Fibroblast of skin of left quadriceps (primary cell): ENCODE measurements at places on chromosomes 12 and 14.
A peak's percentile ranks its signal among the peaks of the same experiment; 100 is the strongest.

DNA sequence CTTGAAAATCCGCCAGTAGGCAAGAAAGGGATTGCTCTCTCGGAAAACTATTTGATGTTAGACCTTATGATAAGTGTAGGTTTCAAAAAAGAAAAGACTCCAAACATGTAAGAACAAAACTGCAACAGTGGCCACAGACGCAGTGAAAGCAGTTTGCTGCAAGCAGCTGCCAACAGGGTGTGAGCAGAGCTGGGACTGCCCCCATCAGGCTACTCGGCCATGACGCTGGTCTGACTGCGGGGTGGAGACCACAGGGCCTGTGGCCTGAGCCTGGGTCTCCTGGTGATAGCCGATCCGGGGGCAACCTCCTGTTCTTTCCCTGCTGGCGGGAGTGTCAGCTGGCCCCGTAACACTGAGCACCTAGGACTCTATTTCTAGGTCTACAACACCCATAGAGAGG lies 63.2 kb downstream of the AMN start:
- no peak for DNase-seq

GRCh38 chr14:70008284-70009262 lies 129.4 kb downstream of the SMOC1 start:
- no peak for DNase-seq

- no peak for DNase-seq
Measured at GRCh38 chr14:98945611-98946570, 326.1 kb downstream of the BCL11B start.

- peak; percentile 31 for DNase-seq
Measured at GRCh38 chr12:103868215-103868614, 27.2 kb upstream of the NT5DC3 start.

DNA sequence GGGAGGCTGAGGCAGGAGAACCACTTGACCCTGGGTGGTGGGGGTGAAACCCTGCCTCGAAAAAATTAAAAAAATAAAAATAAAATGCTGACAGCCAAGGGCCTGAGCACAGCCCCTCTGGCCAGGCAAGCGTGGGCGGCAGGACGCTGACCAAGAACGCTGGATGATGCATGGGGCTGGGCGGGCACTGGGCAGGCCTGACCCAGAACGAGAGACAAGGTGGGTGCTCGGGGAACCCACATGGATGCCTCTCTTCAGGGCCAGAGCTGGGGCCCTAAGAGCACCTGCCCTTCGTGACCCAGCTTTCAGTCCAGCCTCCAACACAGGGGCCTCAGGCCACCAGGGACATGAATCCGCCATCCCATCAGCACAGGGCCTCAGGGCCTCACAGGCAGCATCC lies 11.3 kb downstream of the GALNT9 start:
- no peak for DNase-seq

- DNase-seq = no peak
Measured at GRCh38 chr12:19449814-19450213, 10.5 kb downstream of the AEBP2 start.

DNA sequence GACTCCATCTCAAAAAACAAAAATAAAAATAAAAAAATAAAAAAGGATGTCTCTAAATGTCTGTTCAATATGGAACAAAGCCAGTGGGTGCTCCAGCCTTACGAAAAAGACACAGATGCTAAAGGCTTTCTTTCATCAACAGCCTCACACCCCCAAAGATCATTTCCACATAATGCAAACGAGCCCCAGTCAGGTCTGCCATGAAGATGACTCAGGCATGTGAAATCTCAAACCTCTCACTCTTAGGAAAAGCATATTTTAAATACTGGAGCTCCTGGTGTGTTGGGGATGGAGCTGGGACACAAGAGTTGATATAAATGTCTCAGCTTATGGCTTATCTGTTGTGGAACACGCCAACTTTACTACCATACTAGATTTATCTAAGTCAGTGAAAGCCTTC lies 49.9 kb upstream of the PLXNC1 start:
- DNase-seq = peak; percentile 90

DNA sequence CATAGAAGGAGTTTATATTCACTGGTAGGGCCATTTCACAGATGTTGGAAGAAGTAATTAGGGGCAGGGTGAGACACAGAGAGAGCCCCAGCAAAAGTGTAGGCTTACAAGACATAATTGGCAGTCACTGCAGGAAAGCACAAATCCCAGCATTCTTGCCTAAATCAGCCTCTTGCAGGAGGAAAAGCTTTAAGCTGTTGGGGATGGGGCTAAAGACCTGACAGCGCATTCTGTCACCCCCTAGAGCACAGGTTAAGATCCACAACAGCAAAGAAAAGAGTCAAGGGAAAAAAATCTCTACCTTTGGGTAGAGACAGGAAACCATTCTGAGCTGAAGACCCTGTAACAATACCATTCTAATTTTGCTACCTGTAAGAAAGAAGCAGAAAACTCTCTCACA lies 409.0 kb downstream of the DAD1 start:
- no peak for DNase-seq

GRCh38 chr12:113889076-113889475 lies 77.0 kb downstream of the RBM19 start:
- DNase-seq = no peak

DNA sequence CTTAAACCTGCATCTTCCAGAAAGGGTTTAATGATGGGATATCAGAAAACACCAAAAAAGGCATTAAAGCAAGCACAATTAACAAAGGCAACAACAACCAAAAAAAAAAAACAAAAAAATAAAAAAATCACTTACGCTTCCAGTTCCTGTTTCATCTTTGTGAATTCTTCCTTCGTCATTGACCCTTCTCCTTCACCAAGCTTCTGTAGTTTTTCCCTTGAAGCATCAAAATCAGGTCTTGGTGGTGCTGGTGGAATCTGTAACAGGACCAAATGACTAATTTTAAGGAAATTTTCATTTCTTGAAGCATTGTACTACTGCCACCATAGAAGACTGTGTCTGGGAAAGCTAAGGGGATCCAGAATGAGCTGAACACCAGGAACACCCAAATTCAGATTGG lies 24.5 kb downstream of the SNX6 start:
- no peak for DNase-seq

DNA sequence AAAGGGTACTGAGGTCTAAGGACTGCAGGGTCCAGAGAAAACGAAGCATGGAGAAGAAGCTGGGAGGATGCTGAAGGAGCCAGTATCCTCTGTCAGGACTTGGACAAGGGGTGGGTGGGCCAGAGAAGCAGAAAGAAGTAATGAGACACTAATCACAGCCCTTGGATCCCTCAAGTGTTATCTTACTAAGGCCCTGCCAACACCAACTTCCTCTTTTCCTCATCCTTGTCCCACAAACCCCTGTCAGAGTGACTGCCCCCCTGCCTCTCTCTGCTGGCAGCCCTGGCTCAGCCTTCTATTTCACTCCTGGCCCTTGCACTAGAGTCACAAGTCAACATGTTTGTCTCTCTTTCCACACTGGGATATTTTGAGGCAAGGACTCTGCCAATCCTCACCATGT lies 3.8 kb upstream of the ASIC1 start:
- no peak for DNase-seq

GRCh38 chr12:3905664-3906063 lies 32.5 kb upstream of the PARP11 start:
- no peak for DNase-seq

DNA sequence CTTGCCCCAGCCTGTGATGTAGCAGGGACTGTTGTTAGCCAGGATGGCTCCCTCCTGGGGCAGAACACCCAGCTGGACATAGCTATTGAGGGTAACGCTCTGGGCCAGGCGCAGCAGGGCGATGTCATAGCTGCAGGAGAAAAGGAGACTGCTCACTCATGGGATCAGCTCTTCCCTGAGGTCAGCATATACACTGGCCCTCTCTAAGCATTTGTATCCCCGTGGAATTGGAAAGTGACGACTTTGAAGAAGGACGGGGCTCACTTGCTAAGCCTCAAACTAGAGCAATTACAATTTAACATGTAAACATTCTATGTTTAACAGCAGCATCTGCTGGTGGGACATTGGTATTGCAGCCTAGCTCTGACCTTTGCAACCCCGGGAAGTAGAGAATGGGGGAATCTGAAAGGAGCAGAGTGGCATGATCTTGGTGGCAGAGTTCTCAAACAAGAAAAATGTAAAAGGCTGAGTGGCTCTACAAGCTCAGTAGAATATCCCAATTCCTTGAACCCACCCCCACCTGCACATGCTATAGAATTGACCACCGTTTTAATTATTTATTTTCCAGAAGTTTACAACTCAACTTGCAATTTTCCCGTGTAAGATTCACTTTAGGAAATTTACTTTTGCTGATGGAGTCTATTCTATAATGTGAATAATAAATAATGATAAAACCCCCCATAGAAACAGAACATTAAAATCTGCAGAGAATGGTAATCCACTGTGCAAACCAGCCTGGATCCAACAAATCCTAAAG lies 5.0 kb downstream of the CELA1 start:
- DNase-seq = peak; percentile 43

- no peak for DNase-seq
Measured at GRCh38 chr12:79115743-79116142, 251.2 kb downstream of the SYT1 start.
